ENCODE measurements at places on chromosomes 2 and 18.

DNA sequence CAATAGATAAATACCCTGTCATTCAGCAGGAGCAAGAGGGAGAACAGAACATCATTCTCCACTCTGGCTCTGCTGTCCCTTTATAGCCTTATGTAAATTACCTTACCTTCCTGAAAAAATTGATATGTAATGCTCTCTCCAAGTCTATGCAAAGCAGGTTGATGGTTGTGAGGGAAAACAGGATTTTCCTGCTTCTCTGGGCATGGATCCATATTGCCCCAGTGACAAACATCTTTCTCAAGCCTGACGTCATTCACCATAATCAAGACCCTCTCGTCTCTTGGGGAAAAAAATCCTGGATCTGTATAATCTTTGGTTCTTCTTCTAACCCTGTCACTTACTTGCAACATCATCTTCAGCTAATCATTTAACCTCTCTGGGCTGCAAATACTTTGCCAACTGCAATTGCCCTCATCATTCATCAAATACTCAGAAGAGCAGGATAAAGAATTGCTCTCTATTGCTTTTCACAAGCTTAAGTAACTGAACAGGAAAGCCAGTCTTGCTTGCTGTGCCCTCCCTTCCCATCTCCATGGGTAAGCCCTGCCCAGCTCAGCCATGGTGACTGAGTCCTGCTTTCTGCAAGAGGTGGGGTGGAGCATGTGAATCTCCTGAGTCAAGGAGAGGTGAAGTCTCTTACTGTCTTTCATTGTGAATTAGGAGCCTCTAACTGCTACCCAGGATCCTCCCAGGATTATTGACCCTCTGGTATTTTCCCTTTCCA lies 123.7 kb upstream of the KLF7 start:
- DNase-seq = no peak

- DNase-seq = no peak
Measured at GRCh38 chr2:80102026-80102425, 202.5 kb downstream of the LRRTM1 start.

DNA sequence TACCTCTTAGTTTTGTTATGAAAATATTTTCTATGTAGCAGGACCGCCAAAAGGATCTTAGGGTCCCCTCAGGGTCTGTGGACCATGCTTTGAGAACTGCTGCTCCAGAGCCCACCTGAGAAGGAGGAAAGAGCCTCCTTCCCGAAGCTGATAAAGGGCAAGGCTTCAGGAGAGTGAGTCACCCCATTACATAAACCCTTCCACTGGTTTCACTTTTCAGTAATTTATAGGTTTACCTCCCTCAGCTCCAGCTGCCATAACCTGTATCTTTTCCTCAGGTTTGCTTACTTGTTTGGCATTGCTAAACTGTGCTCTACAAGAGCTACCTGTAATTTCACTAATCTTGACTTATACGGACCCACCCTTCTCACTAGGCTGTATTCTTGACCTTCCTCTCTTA lies 6.6 kb downstream of the TTLL4 start:
- DNase-seq = no peak

- DNase-seq = no peak
Measured at GRCh38 chr18:24535527-24536295, 75.3 kb downstream of the HRH4 start.
